Activated CD8-positive, alpha-beta T cell treated with anti-CD3 and anti-CD28 coated beads, Interleukin-2, amount 10 ng/mL, durations not matched to agents 7 days and 5 days (primary cell): ENCODE measurements at places on chromosomes 1 and 21.

DNA sequence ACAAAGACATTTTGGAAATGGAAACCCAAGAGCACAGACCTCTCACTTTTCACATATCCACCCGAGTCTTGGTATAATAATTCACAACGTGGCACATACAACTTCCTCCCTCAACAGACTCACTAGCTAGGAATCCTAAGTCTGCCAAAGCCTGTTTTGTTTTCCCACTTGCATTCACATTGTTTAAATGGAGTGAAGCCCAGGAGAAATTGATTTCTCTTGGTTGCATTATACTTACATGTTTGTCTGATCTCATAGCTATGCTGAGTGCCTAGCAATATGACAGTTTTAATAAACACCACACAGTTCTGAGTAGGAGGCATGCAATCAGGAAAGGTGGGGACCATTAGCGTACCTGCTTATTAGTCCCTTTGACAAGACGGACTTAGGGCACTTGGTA lies 348.6 kb upstream of the ADGRL4 start:
- no peaks in the 10 kb centered on the region for H3K36me3 ChIP-seq
- no peaks in the 10 kb centered on the region for H3K4me1 ChIP-seq
- no peaks in the 10 kb centered on the region for H3K27me3 ChIP-seq
- DNase-seq: no peak
- H3K4me3 ChIP-seq: no peak overlapping the region
- no peak overlapping the region for H3K27ac ChIP-seq

DNA sequence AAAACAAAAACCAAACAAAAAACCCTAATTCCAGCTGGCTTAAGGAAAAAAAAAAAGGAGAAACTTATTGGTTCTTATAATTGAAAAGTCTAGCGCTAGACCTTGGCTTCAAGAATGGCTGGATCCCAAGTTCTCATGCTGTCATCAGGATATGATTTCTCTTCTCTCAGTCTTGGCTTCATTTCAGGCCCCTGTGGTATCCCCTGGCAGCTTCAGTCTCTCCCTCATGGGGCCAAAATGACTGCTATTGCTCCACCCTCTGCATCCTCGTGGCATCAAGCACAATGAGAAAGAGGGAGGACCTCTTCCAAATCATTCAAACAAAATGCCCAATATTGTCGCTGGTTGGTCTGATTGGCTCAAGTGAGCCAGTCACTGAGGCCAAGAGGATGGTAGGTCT lies 80.7 kb downstream of the GIPC2 start:
- H3K4me3 ChIP-seq: no peak overlapping the region
- no peaks in the 10 kb centered on the region for H3K36me3 ChIP-seq
- H3K27ac ChIP-seq: no peak overlapping the region
- DNase-seq: no peak
- no peaks in the 10 kb centered on the region for H3K4me1 ChIP-seq

GRCh38 chr1:232793944-232794343 lies 11.3 kb upstream of the MAP10 start:
- H3K4me1 ChIP-seq: peaks cover 15% of the 10 kb centered on the region
- peaks cover 10% of the 10 kb centered on the region for H3K27me3 ChIP-seq
- peak overlapping the region; percentile 37 for H3K27ac ChIP-seq
- H3K36me3 ChIP-seq: no peaks in the 10 kb centered on the region
- H3K4me3 ChIP-seq: no peak overlapping the region

DNA sequence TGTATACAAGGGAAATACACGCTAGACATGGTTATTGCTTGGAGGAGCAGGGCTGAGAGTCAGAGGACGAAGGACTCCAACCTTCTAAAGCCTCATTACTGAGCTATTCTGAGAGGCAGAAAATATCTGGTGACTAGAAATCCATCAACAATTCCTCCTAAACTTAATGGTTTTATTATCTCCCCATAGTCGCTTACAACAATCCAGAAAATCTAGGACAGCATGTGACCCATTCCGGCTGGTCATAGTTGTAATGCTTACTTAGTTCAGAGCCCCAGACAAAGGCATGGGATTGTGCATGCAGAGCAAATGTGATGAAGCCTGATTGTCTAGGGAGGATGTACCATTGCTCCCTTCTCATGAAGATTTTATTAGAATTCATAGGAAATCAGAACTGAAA lies 114.5 kb upstream of the PLXNA2 start:
- no peaks in the 10 kb centered on the region for H3K4me1 ChIP-seq
- H3K36me3 ChIP-seq: no peaks in the 10 kb centered on the region
- no peak for DNase-seq
- H3K27ac ChIP-seq: no peak overlapping the region
- no peak overlapping the region for H3K4me3 ChIP-seq

DNA sequence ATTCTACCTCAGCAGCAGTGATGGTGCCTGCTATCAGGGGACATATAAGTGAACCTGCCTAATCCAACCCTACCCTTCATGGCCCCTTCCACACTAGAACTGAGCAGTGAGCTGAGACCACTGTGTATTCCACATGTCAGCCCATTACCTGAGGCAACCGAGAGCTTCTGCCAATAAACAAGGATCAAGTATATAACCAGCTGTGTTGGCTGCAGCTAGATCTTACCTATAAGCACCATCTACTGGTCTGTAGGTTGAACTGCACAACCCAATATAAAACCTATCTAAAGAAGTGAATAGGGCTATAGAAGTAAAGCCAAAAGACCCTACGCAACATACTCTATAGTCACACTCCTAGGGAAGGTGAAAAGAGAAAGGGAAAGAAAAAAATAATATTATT lies 376.9 kb downstream of the HHIPL2 start:
- no peak overlapping the region for H3K4me3 ChIP-seq
- no peak overlapping the region for H3K27ac ChIP-seq
- no peaks in the 10 kb centered on the region for H3K4me1 ChIP-seq

DNA sequence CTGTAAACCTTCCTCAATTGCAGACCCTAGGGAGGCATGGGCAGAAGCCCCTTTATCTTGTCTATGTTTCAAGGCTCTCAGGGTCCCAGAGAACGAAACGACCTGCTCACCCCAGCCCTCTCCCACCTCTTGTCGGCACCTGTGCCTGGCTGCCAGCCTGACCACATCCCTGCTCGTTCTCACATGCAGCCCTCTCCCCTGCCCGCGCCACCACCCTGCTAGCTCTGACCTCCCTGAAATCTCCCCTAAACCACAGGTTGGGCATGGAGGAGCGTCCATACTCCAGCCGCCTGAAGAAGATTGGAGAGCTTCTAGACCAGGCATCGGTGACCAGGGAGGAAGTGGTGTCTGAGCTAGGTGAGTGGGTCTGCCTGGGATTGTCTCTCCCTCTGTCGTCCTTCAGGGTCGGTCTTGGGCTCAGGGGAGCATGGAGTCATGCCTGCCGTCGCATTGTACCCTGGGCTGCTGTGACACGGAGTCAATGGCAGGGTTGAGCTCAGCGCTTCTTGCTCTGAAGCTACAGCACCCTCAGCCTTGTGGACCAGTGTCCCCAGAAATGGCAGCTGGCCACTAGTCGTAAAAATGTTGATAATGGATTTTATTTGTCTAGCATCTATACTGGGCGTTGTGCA lies 3.6 kb downstream of the ADPRS start:
- peak overlapping the region; percentile 34 for H3K27ac ChIP-seq
- H3K4me3 ChIP-seq: no peak overlapping the region
- no peak for DNase-seq
- peaks cover 21% of the 10 kb centered on the region for H3K4me1 ChIP-seq
- H3K27me3 ChIP-seq: no peaks in the 10 kb centered on the region
- peaks cover 39% of the 10 kb centered on the region for H3K36me3 ChIP-seq

DNA sequence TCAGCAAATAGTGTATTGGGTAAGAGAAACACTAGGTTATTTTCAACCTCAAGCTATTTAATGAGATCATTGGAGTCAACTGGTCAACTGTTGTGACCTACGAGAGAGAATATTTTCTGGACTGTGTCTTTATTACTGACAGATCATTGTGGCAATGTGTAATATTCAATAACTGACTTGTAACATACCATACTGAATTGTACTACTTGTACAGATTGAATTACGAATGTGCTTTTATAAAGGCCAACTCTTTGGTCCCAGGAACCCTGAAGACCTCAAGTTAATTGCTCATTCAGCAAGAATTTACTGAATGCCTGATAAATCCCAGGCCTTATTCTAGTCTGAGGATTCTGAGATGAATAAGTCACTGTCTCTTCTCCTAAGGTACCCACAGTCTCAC lies 56.1 kb upstream of the CAMK1G start:
- no peak overlapping the region for H3K4me3 ChIP-seq
- peaks cover 23% of the 10 kb centered on the region for H3K27me3 ChIP-seq
- H3K4me1 ChIP-seq: no peaks in the 10 kb centered on the region
- DNase-seq: no peak
- no peak overlapping the region for H3K27ac ChIP-seq
- H3K36me3 ChIP-seq: no peaks in the 10 kb centered on the region

GRCh38 chr1:43522431-43522775 lies 8.3 kb upstream of the PTPRF start:
- H3K27ac ChIP-seq: no peak overlapping the region
- no peak for DNase-seq

- DNase-seq: no peak
- no peaks in the 10 kb centered on the region for H3K27me3 ChIP-seq
- H3K27ac ChIP-seq: no peak overlapping the region
- H3K36me3 ChIP-seq: no peaks in the 10 kb centered on the region
- no peak overlapping the region for H3K4me3 ChIP-seq
Observed at GRCh38 chr1:60657926-60658325, 424.4 kb upstream of the NFIA start.

DNA sequence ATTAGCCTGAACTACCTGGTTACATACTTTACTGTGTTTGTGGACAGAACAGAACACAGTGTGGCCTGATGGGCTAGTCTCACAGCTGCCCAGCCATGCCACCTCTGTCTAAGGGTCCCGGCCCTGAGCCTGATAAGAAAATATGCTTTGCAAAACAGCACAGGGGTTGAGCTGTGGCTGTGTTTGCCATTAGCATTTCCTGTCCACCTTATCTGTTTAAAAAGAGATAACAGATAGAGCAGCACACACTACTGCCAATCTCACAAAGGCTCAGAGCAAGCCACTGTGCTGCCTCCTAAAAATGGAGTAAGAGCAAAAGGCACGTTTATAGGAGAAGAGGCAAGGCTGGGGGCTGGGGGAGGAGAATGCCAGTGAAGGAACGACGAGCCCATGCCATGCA lies 95.0 kb downstream of the SUSD4 start:
- H3K4me3 ChIP-seq: no peak overlapping the region
- no peak overlapping the region for H3K27ac ChIP-seq
- no peak for DNase-seq
- H3K27me3 ChIP-seq: no peaks in the 10 kb centered on the region

GRCh38 chr1:151942882-151943281 lies 33.6 kb upstream of the THEM4 start:
- H3K27ac ChIP-seq: no peak overlapping the region
- peaks cover 29% of the 10 kb centered on the region for H3K4me1 ChIP-seq
- no peaks in the 10 kb centered on the region for H3K36me3 ChIP-seq
- DNase-seq: no peak

GRCh38 chr1:156385534-156386031 lies 16.6 kb downstream of the RHBG start:
- peak; percentile 87 for DNase-seq
- H3K4me1 ChIP-seq: peaks cover 13% of the 10 kb centered on the region
- H3K27ac ChIP-seq: no peak overlapping the region

- H3K36me3 ChIP-seq: no peaks in the 10 kb centered on the region
- no peak overlapping the region for H3K27ac ChIP-seq
- H3K4me1 ChIP-seq: no peaks in the 10 kb centered on the region
- H3K27me3 ChIP-seq: no peaks in the 10 kb centered on the region
- no peak overlapping the region for H3K4me3 ChIP-seq
- DNase-seq: no peak
Observed at GRCh38 chr1:208438112-208438699, 194.0 kb upstream of the PLXNA2 start.

DNA sequence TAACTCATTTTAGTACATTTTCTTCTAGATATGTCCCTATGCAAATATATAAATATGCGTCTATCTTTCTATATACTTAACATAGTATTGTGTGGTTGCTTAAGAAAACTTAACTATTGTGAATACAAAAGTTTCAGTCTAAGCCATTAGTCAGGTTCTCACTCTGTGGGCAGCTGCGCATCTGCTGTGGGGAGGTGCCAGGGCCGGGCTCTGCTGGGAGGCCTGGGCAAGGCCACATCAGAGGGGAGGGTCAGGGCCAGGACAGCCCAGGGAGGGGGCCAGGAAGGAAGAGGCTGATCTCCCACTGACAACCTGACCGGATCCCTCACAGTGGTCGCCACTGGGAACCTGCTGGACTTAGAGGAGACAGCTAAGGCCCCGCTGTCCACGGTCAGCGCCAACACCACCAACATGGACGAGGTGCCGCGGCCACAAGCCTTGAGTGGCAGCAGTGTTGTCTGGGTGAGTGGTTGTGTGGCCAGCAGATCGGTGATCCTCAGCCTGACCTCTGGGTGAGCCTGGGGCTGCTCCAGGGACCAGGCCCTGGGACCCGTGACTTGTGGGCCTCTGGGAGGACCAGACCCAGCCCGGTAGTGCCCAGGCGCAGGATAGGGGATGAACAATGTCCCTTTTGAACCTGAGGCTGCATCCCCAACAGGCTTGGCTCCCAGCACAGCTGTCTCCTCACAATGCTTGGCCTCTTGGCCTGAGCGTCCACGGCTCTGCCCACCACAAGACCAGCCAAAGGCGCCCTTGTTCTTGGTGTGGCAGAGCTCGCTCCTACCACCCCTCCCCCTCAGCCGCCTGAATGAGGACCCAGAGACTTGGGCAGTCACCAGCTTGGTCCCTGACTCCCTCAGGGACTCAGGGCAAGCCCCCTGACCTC lies 20.2 kb downstream of the LDLRAP1 start:
- H3K4me3 ChIP-seq: peak overlapping the region; percentile 69
- no peak for DNase-seq
- peak overlapping the region; percentile 93 for H3K27ac ChIP-seq
- H3K36me3 ChIP-seq: peaks cover 49% of the 10 kb centered on the region

DNA sequence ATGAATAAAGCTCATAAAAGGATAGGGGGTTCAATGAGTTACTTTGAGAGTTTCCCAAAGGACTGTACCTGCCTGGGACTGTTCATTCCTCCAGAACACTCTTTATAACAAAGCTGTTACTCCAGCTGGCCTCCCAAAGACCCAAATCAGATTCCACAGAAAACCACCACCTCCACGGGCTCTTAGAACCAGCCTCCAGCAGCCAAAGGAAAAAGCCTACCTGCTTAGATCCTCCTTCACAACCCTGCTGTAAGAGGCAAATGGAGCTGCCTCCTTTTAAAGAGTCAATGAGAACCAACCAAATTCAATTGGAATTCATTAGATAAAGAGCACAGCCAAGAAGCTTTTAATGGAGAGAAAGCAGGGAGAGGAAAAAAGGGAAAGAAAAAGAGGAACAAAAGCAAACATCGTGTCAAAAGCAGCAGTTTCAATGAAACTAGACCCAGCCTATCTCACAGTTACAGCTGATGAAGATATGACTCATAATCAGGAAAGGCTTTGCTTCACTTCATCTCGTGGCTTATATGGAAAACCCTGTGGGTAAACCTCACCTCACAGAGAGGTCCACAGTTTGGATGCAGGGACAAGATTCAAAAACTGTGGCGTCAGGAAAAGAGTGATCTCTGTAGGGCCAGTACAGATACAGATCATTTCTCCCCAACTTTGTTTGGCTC lies 27.8 kb upstream of the FMO4 start:
- no peaks in the 10 kb centered on the region for H3K36me3 ChIP-seq
- H3K27ac ChIP-seq: no peak overlapping the region
- H3K27me3 ChIP-seq: peaks cover 14% of the 10 kb centered on the region
- H3K4me3 ChIP-seq: no peak overlapping the region
- no peaks in the 10 kb centered on the region for H3K4me1 ChIP-seq

GRCh38 chr1:179953974-179954492 lies 577 bp upstream of the CEP350 start:
- DNase-seq: peak; percentile 58
- no peaks in the 10 kb centered on the region for H3K27me3 ChIP-seq
- H3K4me1 ChIP-seq: peaks cover 47% of the 10 kb centered on the region
- H3K27ac ChIP-seq: peak overlapping the region; percentile 98
- H3K4me3 ChIP-seq: peak overlapping the region; percentile 79
- H3K36me3 ChIP-seq: no peaks in the 10 kb centered on the region
